ENCODE measurements at places on chromosomes 7 and 10. TPM values are rescaled to one million over a fixed set of nuclear protein-coding genes. Genes with fewer than 3 reads are reported as not detected.
A peak's percentile ranks its signal among the peaks of the same experiment; 100 is the strongest.

- no peak overlapping the region for H3K4me3 ChIP-seq
- no peaks in the 10 kb centered on the region for H3K4me1 ChIP-seq
- H3K27ac ChIP-seq = no peak overlapping the region
- H3K36me3 ChIP-seq = no peaks in the 10 kb centered on the region
- no peaks in the 10 kb centered on the region for H3K27me3 ChIP-seq
- DNase-seq = no peak
Measured at GRCh38 chr7:106190589-106191330, 78.6 kb upstream of the SYPL1 start.

DNA sequence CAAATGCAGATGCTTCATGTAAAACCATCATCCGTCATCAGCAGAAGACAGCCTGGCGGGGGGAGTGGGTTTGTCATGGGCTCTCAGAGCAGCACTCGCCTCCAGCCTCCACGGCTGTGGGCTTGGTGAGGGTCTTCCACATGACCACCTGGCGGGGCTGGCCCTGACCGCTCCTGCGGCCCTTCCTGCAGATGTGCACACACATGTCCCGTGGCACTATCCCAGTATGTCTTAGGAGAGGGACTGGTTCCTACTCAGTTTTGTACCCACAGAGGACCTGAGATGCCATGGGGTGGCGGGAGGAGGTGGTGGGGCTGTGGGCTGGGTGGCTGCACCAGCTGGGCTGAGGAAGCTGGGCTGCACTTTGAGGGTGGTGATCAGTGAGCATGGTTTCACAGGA is 4.7 kb downstream of the IDI2 start:
- no peak overlapping the region for H3K4me3 ChIP-seq
- H3K27ac ChIP-seq = no peak overlapping the region
- H3K27me3 ChIP-seq = no peaks in the 10 kb centered on the region
- H3K36me3 ChIP-seq = peaks cover 62% of the 10 kb centered on the region
- no peak for DNase-seq

SPDYE6 gene
- not detected for total RNA-seq

DNA sequence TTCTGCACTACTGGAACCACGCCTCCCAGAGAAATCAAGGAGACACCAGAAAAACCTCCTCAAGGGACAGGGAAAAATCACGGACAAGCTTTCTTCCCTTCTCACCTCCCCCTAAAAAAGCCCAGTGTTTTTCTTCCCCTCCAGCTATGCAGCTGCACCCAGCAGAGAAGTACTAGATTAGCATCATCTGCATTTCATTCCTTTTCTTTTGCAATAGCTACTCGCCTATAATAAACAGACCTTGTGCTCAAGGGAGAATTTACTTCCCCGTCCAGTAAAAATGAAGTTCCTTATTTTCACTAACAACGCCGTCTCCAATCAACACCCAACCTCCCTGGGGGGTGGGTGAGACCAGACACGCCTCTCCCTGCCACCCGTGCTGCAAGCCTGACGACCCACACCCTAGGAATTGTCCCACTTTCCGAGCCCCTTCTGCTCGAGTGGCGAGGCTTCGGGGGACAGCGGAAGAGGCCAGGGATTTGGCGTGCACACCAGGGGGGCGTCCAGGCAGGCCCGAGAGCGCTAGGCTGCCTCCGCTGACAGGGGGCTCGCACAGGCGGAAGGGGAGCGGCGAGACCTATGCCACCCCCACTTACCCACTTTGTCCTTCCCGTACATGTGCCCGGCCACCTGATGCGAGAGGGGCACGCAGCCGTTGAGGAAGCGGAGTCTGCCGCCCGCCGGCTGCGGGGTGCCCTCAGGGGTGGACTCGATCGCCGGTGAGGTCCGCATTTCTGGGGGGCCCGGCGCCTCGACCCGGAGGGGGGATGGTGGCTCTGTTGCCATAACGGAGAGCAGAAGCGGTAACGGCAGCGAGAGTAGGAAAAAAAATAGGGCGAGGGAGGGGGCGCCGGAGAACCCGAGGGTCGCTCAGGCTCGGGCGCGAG is 625 bp downstream of the IPMK start:
- peak overlapping the region; percentile 97 for H3K27ac ChIP-seq
- H3K36me3 ChIP-seq = no peaks in the 10 kb centered on the region
- DNase-seq = peak; percentile 57
- H3K4me1 ChIP-seq = peaks cover 31% of the 10 kb centered on the region
- H3K4me3 ChIP-seq = peak overlapping the region; percentile 90

GRCh38 chr10:69757206-69757552 is 44.5 kb upstream of the COL13A1 start:
- no peak overlapping the region for H3K27ac ChIP-seq
- no peaks in the 10 kb centered on the region for H3K27me3 ChIP-seq
- H3K36me3 ChIP-seq = no peaks in the 10 kb centered on the region
- no peaks in the 10 kb centered on the region for H3K4me1 ChIP-seq

SPDYE11 gene
- not detected for total RNA-seq

GRCh38 chr7:116653204-116653603 is 18.8 kb upstream of the MET start:
- H3K27ac ChIP-seq = peak overlapping the region; percentile 75
- H3K4me3 ChIP-seq = no peak overlapping the region
- no peaks in the 10 kb centered on the region for H3K36me3 ChIP-seq
- H3K4me1 ChIP-seq = peaks cover 16% of the 10 kb centered on the region
- H3K27me3 ChIP-seq = no peaks in the 10 kb centered on the region

GRCh38 chr7:68224041-68224741 is 1227.6 kb downstream of the TYW1 start:
- no peak for DNase-seq
- peaks cover 11% of the 10 kb centered on the region for H3K4me1 ChIP-seq
- no peak overlapping the region for H3K27ac ChIP-seq
- H3K27me3 ChIP-seq = no peaks in the 10 kb centered on the region
- H3K36me3 ChIP-seq = no peaks in the 10 kb centered on the region
- H3K4me3 ChIP-seq = no peak overlapping the region

- no peak for DNase-seq
- no peak overlapping the region for H3K27ac ChIP-seq
- no peaks in the 10 kb centered on the region for H3K36me3 ChIP-seq
- H3K27me3 ChIP-seq = no peaks in the 10 kb centered on the region
Measured at GRCh38 chr10:82529062-82529461, 654.1 kb downstream of the NRG3 start.

DNA sequence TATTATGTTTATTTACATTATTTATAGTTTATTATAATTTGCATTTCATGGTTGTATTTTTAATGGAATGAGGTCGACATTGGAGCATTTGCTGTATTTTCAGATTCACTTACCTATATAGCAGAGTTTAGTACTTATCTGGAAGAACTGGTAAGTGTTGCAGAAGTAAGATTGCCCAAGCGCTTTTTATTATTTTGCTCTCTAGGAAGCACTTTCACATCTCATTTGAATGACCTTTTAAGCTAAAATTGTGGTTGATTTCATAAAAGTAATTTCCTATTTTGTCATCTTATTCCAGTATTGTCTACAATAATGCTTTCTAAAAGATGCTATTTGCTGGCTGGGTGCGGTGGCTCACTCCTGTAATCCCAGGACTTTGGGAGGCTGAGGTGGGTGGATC is 28.6 kb downstream of the SEC61A2 start:
- peaks cover 78% of the 10 kb centered on the region for H3K36me3 ChIP-seq
- DNase-seq = no peak

- DNase-seq = no peak
- peaks cover 7% of the 10 kb centered on the region for H3K4me1 ChIP-seq
- H3K36me3 ChIP-seq = no peaks in the 10 kb centered on the region
Measured at GRCh38 chr10:87759551-87759950, 58.5 kb downstream of the ATAD1 start.

GRCh38 chr10:62959553-62959952 is 143.4 kb upstream of the EGR2 start:
- H3K36me3 ChIP-seq = no peaks in the 10 kb centered on the region
- H3K27ac ChIP-seq = no peak overlapping the region
- H3K4me3 ChIP-seq = no peak overlapping the region
- DNase-seq = no peak

DNA sequence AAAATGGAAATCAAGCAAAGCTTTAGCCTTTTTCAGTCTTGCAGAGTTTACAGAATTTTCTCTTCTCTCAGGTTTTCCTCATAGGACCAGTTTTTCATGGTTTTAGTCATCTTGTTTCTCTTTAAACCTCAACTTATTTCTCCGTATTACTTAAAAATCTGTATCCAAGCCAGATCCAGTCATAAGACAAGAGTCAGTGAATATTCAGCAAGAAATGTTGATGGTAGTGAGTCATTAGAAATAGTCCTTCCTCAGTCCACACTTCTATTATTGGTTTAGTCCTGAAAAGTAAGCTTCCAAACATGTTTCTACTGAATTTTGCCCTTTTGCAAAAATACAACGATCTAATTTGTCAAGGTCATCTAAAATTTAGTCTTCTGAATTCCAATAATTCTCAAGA is 107.0 kb downstream of the VIM start:
- H3K27me3 ChIP-seq = no peaks in the 10 kb centered on the region
- DNase-seq = no peak
- H3K36me3 ChIP-seq = no peaks in the 10 kb centered on the region
- H3K4me1 ChIP-seq = no peaks in the 10 kb centered on the region

Data from psoas muscle (tissue), 8 donors.